Neural crest cell (in vitro differentiated cells): ENCODE measurements at places on chromosomes 1 and 21. TPM values are rescaled to one million over a fixed set of nuclear protein-coding genes. Genes with fewer than 3 reads are reported as not detected.
A peak's percentile ranks its signal among the peaks of the same experiment; 100 is the strongest.

DNA sequence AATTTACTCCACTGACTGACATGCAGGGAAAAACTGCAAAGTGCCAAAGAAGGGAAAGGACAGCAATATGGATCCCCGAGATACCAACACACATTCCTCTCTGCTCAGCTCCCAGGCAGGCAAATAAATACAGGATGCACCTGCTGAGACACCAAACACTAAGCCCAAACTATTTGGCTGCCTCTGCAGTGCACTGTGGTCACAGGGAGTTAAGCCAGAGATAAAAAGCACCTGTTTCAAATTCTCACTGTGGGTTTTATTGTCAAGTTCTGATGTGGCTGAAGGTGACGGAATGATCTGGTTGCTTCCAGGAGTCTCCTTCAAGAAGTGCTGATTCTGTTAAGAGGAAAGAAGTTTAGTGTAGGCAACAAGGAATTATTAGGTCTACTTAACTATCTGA, 17.7 kb downstream of the TEX38 start:
- no peaks in the 10 kb centered on the region for H3K36me3 ChIP-seq
- H3K4me1 ChIP-seq: no peaks in the 10 kb centered on the region
- no peak overlapping the region for H3K4me3 ChIP-seq
- DNase-seq: no peak
- no peaks in the 10 kb centered on the region for H3K27me3 ChIP-seq

GRCh38 chr1:102588536-102588935, 519.8 kb downstream of the COL11A1 start:
- no peak overlapping the region for H3K4me3 ChIP-seq
- H3K36me3 ChIP-seq: no peaks in the 10 kb centered on the region
- H3K27me3 ChIP-seq: no peaks in the 10 kb centered on the region
- DNase-seq: no peak
- H3K4me1 ChIP-seq: no peaks in the 10 kb centered on the region

DNA sequence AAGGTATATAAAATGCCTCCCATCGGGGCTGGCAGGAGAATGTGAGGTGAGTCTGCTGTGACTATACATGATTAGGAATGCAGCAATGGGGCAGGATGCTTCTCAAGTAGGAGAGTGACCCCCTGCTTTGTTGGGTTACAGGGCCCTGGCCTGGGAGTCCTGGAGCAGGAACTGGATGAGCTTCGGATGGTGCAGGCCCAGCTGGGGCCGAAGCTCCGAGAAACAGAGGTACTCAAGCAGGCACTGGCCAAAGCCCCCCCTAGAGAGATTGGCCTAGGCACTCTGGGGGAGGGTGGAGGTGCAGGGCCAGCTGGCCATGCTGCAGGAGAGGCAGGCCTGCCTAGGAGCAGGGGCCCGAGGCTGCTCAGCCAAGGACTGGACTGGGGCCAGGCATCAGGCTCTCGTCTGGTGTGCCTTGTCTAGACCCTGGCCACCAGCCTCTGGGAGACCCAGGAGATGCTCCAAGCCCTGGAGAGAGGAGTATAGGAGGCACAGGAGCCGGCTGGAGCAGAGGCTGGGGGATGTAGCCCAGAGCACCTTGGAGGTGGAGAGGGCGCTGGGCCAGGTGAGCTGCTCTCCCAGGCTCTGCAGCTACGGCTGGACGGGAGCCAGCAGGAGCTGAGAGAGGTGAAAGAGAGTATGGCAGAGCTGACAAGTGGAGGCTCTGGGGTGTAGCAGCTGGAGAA, 32.8 kb upstream of the PKP1 start:
- H3K27ac ChIP-seq: peak overlapping the region; percentile 59
- no peaks in the 10 kb centered on the region for H3K27me3 ChIP-seq
- no peaks in the 10 kb centered on the region for H3K4me1 ChIP-seq
- H3K36me3 ChIP-seq: no peaks in the 10 kb centered on the region

- H3K4me3 ChIP-seq: peak overlapping the region; percentile 97
- no peaks in the 10 kb centered on the region for H3K27me3 ChIP-seq
- H3K4me1 ChIP-seq: peaks cover 68% of the 10 kb centered on the region
- no peak overlapping the region for H3K27ac ChIP-seq
These were observed 6.7 kb downstream of the LMO4 start for GRCh38 chr1:87335175-87335884.

DNA sequence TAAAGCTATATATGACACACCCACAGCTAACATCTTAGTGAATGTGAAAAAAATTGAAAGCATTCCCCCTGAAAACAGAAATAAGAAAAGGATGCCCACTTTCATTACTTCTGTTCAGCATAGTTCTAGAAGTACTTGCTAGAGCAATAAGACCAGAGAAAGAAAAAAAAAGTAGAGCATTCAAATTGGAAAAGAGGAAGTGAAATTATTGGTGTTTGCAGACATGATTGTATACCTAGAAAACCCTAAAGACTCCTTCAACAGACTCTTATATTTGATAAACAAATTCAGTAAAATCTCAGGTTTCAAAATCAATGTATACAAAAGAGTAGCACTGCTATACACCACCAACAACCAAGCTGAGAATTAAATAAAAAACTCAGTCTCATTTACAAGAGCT, 1461.0 kb downstream of the AMY1C start:
- H3K27ac ChIP-seq: no peak overlapping the region
- no peaks in the 10 kb centered on the region for H3K4me1 ChIP-seq
- no peaks in the 10 kb centered on the region for H3K36me3 ChIP-seq

DNA sequence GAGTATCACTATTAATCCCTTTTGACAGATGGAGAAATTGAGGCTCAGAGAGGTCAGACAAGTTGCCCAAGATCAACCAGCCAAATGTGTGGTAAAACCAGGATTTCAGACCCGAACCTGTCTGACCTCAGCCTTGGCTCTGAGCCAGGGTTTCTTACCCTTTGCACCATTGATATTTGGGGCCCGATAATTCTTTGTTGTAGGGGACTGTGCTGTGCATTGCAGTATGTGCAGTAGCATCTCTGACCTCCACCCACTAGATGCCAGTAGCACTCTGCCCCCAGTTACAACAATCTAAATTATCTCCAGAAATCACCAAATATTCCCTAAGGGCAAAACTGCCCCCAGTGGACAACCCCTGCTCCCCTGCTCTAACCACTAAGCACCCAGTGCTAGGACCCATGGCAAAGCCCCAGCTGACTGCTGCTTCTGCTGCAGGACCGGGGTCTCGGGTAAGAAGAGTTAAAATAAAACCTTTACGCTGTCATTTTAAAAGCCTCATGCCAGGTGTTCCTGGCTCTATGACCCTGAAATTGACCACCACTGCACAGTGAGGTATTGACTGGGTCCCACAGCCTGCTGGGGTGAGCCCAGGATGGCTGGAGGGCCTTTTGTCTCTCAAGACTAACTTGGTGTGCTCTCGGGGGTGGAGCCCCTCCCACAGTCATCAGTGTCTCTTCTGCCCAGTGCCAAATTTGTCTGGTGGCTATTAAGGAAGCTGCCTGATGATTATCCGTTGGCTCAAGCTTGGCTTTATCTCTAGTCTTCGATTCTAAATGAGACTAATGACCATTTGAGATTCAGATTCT, 5.6 kb upstream of the MAN1C1 start:
- no peaks in the 10 kb centered on the region for H3K36me3 ChIP-seq
- no peak overlapping the region for H3K4me3 ChIP-seq
- DNase-seq: no peak
- no peak overlapping the region for H3K27ac ChIP-seq
- peaks cover 14% of the 10 kb centered on the region for H3K4me1 ChIP-seq

GRCh38 chr21:38718481-38718880, 87.2 kb upstream of the ETS2 start:
- no peak for DNase-seq
- H3K27ac ChIP-seq: no peak overlapping the region
- H3K4me3 ChIP-seq: no peak overlapping the region
- no peaks in the 10 kb centered on the region for H3K27me3 ChIP-seq

OR2L8 gene
- total RNA-seq: not detected in 2 replicates

APCS gene
- total RNA-seq: not detected in 2 replicates

FAM131C gene
- 0.48 and 0.68 TPM in 2 replicates for total RNA-seq

IL24 gene
- total RNA-seq: not detected in 2 replicates

SYT11 gene
- total RNA-seq: 19.8 and 20.0 TPM in 2 replicates

CXADR gene
- 32.6 and 34.8 TPM in 2 replicates for total RNA-seq

WNT3A gene
- not detected in 2 replicates for total RNA-seq

ELK4 gene
- total RNA-seq: 30.1 and 33.1 TPM in 2 replicates

PBXIP1 gene
- 17.1 and 18.5 TPM in 2 replicates for total RNA-seq
